ENCODE measurements at places on chromosomes 13 and 19. TPM values are rescaled to one million over a fixed set of nuclear protein-coding genes. Genes with fewer than 3 reads are reported as not detected.
A peak's percentile ranks its signal among the peaks of the same experiment; 100 is the strongest.

The C13orf42 gene
- not detected for total RNA-seq

The SYCN gene
- 1.3 TPM for total RNA-seq

The ANKLE1 gene
- total RNA-seq, result 0.13 TPM

The CLEC17A gene
- total RNA-seq, result not detected

The KCNN4 gene
- 0.89 TPM for total RNA-seq

The BABAM1 gene
- total RNA-seq, result 70.0 TPM

The EEF2 gene
- total RNA-seq, result 2,796 TPM

The IZUMO2 gene
- total RNA-seq, result not detected

The SYNE4 gene
- total RNA-seq, result not detected

GRCh38 chr19:10416083-10416379 lies 4.3 kb upstream of the PDE4A start:
- peak overlapping the region; percentile 77 for H3K4me3 ChIP-seq
- peak overlapping the region; percentile 65 for H3K27ac ChIP-seq
- peaks cover 30% of the 10 kb centered on the region for H3K4me1 ChIP-seq

- H3K4me3 ChIP-seq, result no peak overlapping the region
- H3K27me3 ChIP-seq, result no peaks in the 10 kb centered on the region
- H3K36me3 ChIP-seq, result no peaks in the 10 kb centered on the region
- no peak for DNase-seq
Observed at GRCh38 chr13:29464105-29464679, 131.3 kb downstream of the SLC7A1 start.

GRCh38 chr19:46602392-46603194 lies 1.5 kb downstream of the CALM3 start:
- peak overlapping the region; percentile 97 for H3K27ac ChIP-seq
- H3K27me3 ChIP-seq, result no peaks in the 10 kb centered on the region
- peaks cover 22% of the 10 kb centered on the region for H3K4me1 ChIP-seq
- H3K4me3 ChIP-seq, result peak overlapping the region; percentile 82
- H3K36me3 ChIP-seq, result peaks cover 25% of the 10 kb centered on the region

GRCh38 chr13:29621841-29622240 lies 26.4 kb upstream of the SLC7A1 start:
- no peaks in the 10 kb centered on the region for H3K36me3 ChIP-seq
- no peak for DNase-seq
- H3K27me3 ChIP-seq, result no peaks in the 10 kb centered on the region
- H3K27ac ChIP-seq, result no peak overlapping the region

GRCh38 chr19:38503077-38503410 lies 69.6 kb downstream of the RYR1 start:
- no peak for DNase-seq
- no peak overlapping the region for H3K4me3 ChIP-seq
- no peaks in the 10 kb centered on the region for H3K27me3 ChIP-seq
- H3K4me1 ChIP-seq, result no peaks in the 10 kb centered on the region

- no peak overlapping the region for H3K27ac ChIP-seq
- peak overlapping the region; percentile 28 for H3K4me3 ChIP-seq
- DNase-seq, result no peak
- H3K36me3 ChIP-seq, result no peaks in the 10 kb centered on the region
- H3K4me1 ChIP-seq, result no peaks in the 10 kb centered on the region
Observed at GRCh38 chr19:42068361-42068755, 1.6 kb downstream of the GRIK5 start.

DNA sequence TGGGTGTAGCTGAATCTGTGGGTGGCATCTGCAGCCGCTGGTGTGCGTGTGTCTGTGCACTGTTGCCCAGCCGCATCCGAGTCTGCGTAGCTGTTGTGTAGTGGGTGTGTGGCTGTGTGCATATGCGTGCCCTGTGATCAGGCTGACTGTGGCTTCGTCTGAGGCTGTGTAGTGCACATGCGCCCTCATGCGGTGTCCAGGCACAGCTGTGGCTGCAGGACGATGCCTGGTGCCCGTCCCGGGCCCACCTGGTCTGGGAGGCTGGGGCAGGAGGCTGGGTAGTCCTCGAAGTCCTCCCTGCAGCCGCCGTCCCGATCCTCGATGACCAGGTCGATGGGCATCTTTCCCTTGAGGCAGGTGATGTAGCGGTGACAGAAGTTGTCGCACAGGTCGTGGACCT lies 4.9 kb downstream of the MEIS3 start:
- no peaks in the 10 kb centered on the region for H3K27me3 ChIP-seq
- H3K27ac ChIP-seq, result no peak overlapping the region
- no peak for DNase-seq
- no peaks in the 10 kb centered on the region for H3K36me3 ChIP-seq
- H3K4me3 ChIP-seq, result no peak overlapping the region

- no peak within 1 kb of the TSS for H3K27ac ChIP-seq
- no peaks in the 10 kb centered on the region for H3K27me3 ChIP-seq
- H3K36me3 ChIP-seq, result no peaks in the 10 kb centered on the region
- no peak within 1 kb of the TSS for H3K4me3 ChIP-seq
- DNase-seq, result no peak
Observed at GRCh38 chr13:85799097-85799582, at the start of gene SLITRK6. Gene SLITRK6 (minus strand): TSS chr13:85799419. CDS start chr13:85796508, 2,911 bp downstream.

- H3K4me3 ChIP-seq, result peak within 1 kb of the TSS; percentile 63
- no peaks in the 10 kb centered on the region for H3K36me3 ChIP-seq
- no peaks in the 10 kb centered on the region for H3K4me1 ChIP-seq
- H3K27ac ChIP-seq, result no peak within 1 kb of the TSS
- DNase-seq, result peak; percentile 15
- H3K27me3 ChIP-seq, result peaks cover 48% of the 10 kb centered on the region
Observed at GRCh38 chr13:96994017-96994857, at the start of gene OXGR1. Gene OXGR1 (minus strand): TSS chr13:96994476. CDS start chr13:96987759, 6,717 bp downstream.

- no peak overlapping the region for H3K27ac ChIP-seq
- no peak overlapping the region for H3K4me3 ChIP-seq
- no peaks in the 10 kb centered on the region for H3K27me3 ChIP-seq
- no peak for DNase-seq
- H3K36me3 ChIP-seq, result peaks cover 98% of the 10 kb centered on the region
- no peaks in the 10 kb centered on the region for H3K4me1 ChIP-seq
Observed at GRCh38 chr13:77184455-77184854, 142.4 kb downstream of the MYCBP2 start.

DNA sequence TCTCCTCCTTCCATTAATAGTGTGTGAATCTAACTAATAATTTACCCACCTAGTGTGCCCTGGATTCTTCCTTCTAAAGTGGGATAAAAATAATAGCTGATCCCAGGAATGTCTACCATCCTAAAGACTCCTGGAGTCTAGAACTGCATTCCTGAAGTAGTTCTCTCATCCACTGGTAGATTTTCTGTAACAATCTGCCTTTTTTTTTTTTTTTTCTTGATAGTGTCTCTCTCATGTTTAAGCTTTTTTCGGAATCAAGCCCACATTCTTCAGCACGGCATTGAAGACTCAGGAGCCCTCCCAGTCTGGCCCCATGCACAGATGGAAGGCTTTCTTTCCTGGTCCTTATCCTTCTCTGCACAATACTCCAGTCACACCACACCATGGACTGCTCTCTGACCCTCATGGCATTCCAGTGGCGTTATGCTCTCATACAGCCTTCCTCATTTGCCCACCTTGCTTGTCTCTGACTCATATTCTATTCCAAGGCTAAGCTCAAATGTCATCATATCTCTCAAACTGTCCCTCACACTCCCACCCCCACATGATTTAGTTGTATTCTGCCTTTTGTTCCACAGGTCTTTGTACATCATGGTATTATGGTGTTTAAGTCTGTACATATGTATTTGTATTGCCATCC lies 68.7 kb upstream of the FRY start:
- no peaks in the 10 kb centered on the region for H3K36me3 ChIP-seq
- DNase-seq, result no peak
- H3K27ac ChIP-seq, result no peak overlapping the region
- no peak overlapping the region for H3K4me3 ChIP-seq
- H3K27me3 ChIP-seq, result no peaks in the 10 kb centered on the region
- no peaks in the 10 kb centered on the region for H3K4me1 ChIP-seq

- H3K4me1 ChIP-seq, result no peaks in the 10 kb centered on the region
- no peak overlapping the region for H3K4me3 ChIP-seq
- H3K27ac ChIP-seq, result no peak overlapping the region
- H3K36me3 ChIP-seq, result no peaks in the 10 kb centered on the region
- no peak for DNase-seq
- no peaks in the 10 kb centered on the region for H3K27me3 ChIP-seq
Observed at GRCh38 chr13:34412817-34413375, 529.2 kb upstream of the NBEA start.

DNA sequence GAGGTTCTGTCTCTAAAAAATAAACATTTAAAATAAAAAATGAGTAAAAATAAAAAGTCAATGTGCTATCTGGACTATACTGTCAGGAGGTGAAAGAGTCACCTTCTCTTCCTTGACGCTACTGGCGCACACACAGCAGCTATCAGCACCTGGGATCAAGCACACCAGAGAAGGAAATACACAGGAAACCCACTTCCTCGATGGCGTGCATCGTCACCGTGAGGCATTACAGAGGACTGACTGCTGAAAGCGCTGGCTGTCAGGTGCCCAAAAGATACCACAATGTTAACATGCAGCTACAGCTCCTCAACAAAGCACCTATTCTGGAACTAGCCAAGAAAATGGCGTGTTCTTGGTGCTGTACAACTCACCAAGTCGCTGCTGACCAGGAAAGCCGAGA lies 6.1 kb downstream of the SLC35E1 start:
- H3K4me3 ChIP-seq, result no peak overlapping the region
- peak overlapping the region; percentile 12 for H3K27ac ChIP-seq
- H3K36me3 ChIP-seq, result peaks cover 79% of the 10 kb centered on the region
- no peaks in the 10 kb centered on the region for H3K27me3 ChIP-seq
- H3K4me1 ChIP-seq, result peaks cover 20% of the 10 kb centered on the region
- no peak for DNase-seq

DNA sequence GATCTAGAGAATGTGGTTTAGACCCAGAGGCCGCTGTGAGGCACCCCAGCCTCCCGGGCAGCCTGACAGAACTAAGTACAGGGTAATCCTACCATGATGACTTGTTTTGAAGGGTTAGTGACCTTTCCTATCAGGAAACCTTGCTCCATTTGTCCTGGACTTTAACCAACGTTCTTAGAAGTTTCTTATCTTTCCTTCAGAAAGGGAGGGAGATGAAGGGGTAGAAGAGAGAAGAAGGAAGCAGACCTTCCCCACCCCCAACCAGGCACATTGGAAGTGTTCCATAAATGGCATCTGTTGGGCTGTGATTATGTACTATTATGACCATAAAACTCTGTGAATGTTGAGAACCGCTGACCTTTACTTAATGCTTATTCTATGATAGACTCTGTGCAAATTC lies 184.2 kb downstream of the OXGR1 start:
- no peak overlapping the region for H3K27ac ChIP-seq
- H3K4me1 ChIP-seq, result no peaks in the 10 kb centered on the region
- no peak for DNase-seq
- no peak overlapping the region for H3K4me3 ChIP-seq

GRCh38 chr13:101092985-101093384 lies 323.3 kb downstream of the NALCN start:
- H3K36me3 ChIP-seq, result no peaks in the 10 kb centered on the region
- H3K4me1 ChIP-seq, result no peaks in the 10 kb centered on the region
- no peak overlapping the region for H3K27ac ChIP-seq
- no peak overlapping the region for H3K4me3 ChIP-seq
- H3K27me3 ChIP-seq, result no peaks in the 10 kb centered on the region
- no peak for DNase-seq

DNA sequence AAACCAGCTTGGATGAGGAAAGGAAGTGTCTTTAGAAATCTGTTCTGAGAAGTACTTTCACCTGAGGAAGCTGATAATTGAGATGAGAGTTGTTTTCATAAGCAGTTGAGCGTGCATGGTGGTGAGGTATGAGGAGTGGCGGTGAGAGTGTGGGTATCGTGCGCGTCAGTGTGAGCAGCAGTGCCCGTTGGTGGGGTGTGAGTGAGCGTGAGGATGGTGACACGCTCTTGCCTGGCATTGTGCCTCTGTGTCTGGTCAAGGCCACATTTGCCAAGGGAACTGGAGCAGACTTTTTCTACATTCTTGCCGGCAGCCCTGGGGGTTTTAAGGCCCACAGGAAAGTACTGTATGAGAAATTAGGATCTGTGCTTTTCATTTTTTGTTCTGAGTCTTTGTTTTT lies 36.5 kb upstream of the TEX29 start:
- DNase-seq, result no peak
- peak overlapping the region; percentile 88 for H3K27ac ChIP-seq
- no peaks in the 10 kb centered on the region for H3K36me3 ChIP-seq
- H3K4me3 ChIP-seq, result no peak overlapping the region
- peaks cover 35% of the 10 kb centered on the region for H3K4me1 ChIP-seq
- no peaks in the 10 kb centered on the region for H3K27me3 ChIP-seq

- H3K4me3 ChIP-seq, result no peak overlapping the region
- H3K27ac ChIP-seq, result peak overlapping the region; percentile 59
- H3K4me1 ChIP-seq, result peaks cover 9% of the 10 kb centered on the region
- DNase-seq, result no peak
Observed at GRCh38 chr19:13260883-13261653, 110.9 kb downstream of the IER2 start.

- peak overlapping the region; percentile 9 for H3K27ac ChIP-seq
- H3K36me3 ChIP-seq, result no peaks in the 10 kb centered on the region
- no peak overlapping the region for H3K4me3 ChIP-seq
- H3K4me1 ChIP-seq, result peaks cover 16% of the 10 kb centered on the region
- H3K27me3 ChIP-seq, result no peaks in the 10 kb centered on the region
Observed at GRCh38 chr13:110380359-110381028, 73.4 kb downstream of the COL4A2 start.

- no peak overlapping the region for H3K4me3 ChIP-seq
- no peak overlapping the region for H3K27ac ChIP-seq
- no peak for DNase-seq
- no peaks in the 10 kb centered on the region for H3K27me3 ChIP-seq
- H3K36me3 ChIP-seq, result no peaks in the 10 kb centered on the region
- no peaks in the 10 kb centered on the region for H3K4me1 ChIP-seq
Observed at GRCh38 chr13:35449821-35450220, 26.7 kb downstream of the MAB21L1 start.

DNA sequence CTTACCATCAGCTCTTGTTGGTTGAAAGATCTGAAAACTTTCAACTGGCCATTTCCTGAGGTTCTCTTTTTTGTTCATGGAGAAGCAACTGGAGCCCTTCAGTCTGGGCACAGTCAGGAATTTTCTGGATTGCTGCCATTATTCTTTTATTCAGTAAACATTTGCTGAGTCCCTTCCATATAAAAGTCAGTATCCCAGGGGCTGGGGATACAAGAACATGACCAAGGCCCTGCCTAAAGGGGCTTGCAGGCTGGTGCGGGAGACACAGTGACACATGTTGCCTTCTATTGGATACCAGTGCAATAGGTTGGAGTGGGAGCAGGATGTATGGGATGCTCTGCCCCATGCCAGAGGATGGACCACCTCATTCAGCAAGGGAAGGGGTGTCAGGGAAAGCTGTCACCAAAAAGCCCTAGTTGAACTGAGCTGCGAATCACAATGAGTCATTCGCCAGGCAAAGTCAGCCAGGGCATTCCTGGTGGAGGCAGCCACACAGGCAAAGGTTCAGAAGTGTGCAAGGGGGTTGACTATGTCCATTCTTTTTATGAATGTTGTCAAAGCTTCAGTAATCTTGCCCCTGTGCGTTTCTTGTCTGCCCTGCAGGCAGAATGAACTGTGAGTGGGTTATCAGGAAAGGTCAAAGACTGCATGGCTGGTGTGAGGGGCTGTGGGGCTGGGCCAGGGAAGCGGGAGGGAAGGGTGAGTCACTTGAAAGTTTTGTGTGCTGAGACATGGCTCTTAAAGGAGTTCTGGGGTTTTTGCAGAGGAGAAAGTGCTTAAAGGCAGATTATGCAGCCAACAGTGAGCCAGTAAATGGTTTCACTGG lies 395.9 kb downstream of the KCNRG start:
- no peaks in the 10 kb centered on the region for H3K27me3 ChIP-seq
- peaks cover 7% of the 10 kb centered on the region for H3K4me1 ChIP-seq
- no peak for DNase-seq
- no peaks in the 10 kb centered on the region for H3K36me3 ChIP-seq
- H3K27ac ChIP-seq, result peak overlapping the region; percentile 54
- H3K4me3 ChIP-seq, result no peak overlapping the region

All from psoas muscle (tissue), 8 donors.